Retina (tissue), 1 donor: ENCODE measurements at places on chromosomes 5 and 9.
A peak's percentile ranks its signal among the peaks of the same experiment; 100 is the strongest.

GRCh38 chr9:34603610-34604231 is 8.2 kb downstream of the RPP25L start:
- DNase-seq: peak; percentile 84

GRCh38 chr9:71681104-71681707 is 87.1 kb downstream of the CEMIP2 start:
- no peak for DNase-seq

DNA sequence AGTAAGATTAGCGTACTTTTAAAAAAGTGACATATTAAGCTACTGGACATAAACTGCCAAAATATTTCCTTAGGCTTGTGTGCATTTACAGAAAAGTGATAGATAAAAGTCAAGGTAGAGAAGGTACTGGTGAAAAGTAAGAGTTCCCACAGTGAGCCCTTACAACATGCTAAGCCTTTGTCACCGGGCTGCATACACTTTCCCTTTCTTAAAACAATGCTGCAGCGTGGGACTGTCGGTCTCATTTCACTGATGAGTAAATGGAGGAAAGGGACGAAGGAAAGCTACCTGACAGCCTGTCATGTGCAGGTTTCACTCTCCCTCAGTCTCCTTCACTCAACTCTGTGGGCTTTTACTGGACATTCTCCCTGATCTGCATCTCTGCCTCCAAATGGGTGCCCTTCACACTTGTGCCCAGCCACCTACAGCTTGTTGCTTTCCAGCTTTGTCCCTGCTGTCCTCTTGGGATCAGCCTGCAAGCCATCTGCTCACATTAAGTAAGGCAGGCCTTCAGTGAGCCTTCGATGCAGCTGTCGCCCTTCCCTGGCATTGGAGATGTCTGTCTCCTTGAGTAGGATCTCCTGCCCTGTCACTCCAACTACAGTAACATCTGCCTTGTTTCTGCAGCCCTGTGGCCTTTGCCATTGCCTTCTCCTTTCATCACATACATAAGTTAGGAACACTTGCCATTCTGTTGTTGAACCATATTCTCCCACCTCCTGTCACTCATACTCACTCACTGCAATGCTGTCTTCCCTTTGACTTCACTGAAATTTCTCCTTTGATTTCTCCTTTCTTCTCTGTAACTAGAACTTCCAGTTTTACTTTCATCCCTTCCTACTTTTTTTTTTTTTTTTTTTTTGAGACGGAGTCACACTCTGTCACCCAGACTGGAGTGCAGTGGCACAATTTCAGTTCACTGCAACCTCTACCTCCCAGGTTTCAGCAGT is 9.3 kb upstream of the ROPN1L start:
- DNase-seq: peak; percentile 44

GRCh38 chr9:75096796-75097195 is 8.5 kb downstream of the OSTF1 start:
- DNase-seq: no peak

- no peak for DNase-seq
Measured at GRCh38 chr5:74541381-74541781, 99.1 kb downstream of the ENC1 start.

- DNase-seq: no peak
Measured at GRCh38 chr5:148626081-148626613, 28.2 kb downstream of the HTR4 start.

DNA sequence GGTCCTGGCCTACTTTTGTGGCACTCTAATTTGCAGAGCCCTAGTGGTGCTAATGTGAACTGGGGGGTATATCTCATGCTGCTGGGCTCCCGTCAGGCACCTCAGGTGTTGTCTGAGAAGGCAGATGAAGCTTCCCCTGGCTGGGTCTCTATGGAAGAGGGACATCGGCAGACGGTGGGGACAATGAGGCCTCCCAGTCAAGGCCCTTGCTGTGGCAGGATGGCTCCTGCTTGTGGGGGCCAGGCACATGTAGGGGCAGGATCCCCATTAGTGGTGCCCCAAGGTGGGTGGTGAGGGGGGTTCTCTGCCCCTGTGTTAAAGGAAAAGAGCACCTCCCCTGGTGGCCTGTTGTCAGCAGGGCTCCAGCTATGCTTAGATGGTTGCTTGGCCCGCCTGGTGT is 192.8 kb upstream of the S1PR3 start:
- DNase-seq: no peak

- DNase-seq: no peak
Measured at GRCh38 chr5:69042500-69042899, 51.3 kb upstream of the SLC30A5 start.

DNA sequence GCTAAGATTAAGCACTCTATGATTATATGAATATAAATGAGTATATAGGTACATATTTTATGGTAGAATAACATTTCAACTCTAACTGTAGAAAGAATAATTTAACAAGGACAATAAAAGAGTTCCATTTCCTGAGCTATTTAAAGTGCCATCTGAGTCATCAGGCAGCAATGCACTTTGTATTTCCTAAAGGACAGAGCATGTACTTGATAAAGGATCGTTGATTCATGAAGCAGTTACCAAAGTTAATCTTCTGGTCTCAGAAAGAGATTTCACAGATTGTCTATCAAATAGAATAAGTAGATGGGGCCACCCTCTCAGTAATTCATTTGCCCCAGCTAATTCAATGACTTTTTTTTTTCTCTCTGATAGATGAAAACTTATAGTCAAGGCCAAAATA is 747.8 kb downstream of the CDH18 start:
- DNase-seq: no peak

DNA sequence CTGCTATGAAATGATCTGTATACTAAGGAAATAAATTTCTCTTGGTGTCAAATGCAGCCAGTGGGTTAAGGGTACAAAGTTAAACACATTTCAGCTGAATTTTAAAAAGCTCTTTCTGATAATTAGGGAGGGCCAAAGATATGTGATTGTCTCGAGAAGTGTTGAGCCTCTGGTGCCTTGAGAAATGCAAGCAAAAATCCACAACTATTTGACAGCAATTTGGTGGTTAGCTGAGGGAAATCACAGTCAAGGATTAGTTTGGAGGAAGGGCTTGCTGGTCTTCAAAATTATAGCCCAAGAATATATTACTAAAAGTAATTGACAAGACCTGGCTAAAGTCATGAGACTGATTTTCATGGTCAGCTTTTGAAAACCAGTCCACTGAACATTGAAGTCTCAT is 255.7 kb upstream of the PPP1R2B start:
- DNase-seq: no peak

DNA sequence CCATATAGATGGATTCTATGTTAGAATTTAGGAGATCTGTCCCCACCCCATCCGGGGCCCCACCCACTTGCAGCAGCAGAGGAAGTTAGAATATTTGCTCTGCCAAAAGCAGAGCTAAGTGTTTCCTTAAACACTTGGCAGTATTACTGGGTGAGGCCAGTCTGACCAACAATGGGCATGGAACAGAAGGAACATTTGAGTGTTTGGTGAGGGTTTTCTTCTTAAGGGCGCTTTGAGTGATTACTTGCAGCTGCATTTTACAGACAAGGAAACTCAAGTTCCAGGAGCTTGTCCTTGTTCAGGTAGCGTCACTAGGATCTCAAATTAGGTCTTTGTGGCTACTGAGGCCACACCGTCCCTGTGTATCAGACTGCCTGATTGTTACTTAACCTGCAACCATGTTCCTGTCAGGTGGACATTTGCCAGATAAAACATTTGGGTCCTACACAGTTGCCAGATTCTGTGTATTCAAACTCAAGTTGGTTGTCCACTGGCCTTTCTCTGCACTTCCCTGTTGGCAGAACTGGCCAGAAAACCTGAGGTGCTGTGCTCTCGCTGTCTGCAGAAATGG is 59.3 kb downstream of the SLC46A2 start:
- DNase-seq: no peak

- no peak for DNase-seq
Measured at GRCh38 chr9:96062031-96062430, 186.5 kb downstream of the ERCC6L2 start.
